Hematopoietic multipotent progenitor cell treated with erythropoietin and hydrocortisone succinate and interleukin-3 and kit ligand, for 17 days (in vitro differentiated cells): ENCODE measurements at places on chromosomes 16 and 17.

GRCh38 chr17:40315206-40315605, 6.2 kb downstream of the RARA start:
- DNase-seq = no peak

DNA sequence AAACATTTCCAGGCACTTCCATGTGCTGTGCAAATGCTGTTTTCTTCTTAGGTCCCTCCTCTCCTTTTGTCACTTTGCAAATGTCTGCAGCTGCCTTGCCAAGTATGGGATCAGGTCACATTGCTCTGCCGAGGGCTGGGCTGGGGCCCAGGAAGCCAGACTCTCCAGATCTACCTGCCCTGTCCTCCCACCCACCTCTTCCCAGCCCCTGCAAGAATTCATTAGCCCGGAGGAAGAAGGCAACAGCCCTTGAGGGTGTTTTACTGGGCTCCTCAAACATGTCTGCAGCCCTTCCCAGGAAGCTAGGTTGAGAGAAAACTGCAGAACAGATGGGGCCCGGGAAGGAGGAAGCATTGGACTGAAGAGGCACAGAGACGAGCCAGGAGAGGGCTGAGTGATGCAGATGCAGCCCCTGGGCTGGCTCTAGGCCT, 47.1 kb downstream of the WSB1 start:
- DNase-seq = no peak

- no peak for DNase-seq
Observed at GRCh38 chr16:81066681-81067080, 10.4 kb downstream of the C16orf46 start.

DNA sequence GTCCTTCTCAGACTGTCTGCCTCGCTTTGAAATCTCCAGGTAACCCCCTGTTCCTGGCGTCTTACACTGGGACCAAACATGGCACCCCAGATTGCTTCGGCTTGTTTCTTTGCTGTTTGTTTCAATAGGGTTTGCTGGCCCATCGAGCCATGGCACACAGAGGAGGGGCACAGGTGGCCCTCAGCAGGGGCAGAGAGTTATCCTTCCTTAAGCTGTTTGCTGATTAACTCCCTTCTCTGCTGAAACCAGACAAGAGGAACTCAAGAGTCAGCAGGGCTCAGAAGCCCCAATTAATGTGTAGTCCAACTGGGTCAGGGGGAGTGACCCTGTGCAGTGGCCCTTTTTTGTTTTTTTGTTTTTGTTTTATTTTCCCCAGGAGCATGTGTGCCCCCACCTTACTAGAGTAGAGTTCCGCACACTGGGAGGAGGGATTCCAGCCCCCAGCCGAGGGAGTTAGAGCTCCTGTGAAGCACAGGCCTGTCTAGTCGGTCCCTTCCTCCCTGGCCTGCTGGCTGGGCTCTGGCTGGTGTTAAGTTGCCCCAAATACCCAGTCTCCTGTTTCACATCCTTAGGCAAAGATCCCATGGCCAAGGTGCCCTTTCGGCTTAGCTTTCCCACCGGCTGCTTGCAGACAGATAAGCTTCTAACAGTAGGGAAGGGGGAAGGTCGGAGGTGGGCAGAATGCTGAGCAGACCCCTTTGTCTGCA, 39.3 kb downstream of the YPEL2 start:
- DNase-seq = no peak

GRCh38 chr17:10144456-10144855, 54.0 kb downstream of the GAS7 start:
- no peak for DNase-seq

DNA sequence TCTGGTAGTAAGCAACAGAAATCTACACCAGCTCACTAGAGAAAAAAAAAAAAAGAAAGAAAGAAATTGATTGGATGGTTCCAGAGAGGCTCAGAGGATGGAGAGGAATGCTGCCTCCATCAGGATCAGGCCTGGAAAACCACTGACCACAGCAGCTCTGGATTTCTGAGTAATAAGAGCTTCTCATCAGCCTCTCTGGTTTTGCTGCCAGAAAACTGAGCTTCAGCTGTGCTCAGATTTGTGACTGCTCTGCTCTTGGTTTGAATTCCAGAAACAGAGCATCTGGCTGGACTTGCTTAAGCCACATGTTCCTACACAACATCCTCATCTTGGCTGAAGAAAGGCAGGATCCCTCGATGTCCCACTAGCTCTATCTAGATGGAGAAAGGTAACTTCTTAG, 25.9 kb downstream of the IRX6 start:
- no peak for DNase-seq
